ENCODE measurements at places on chromosomes 5 and 9.

- DNase-seq, result no peak
Observed at GRCh38 chr9:22237497-22238363, 208.9 kb upstream of the DMRTA1 start.

DNA sequence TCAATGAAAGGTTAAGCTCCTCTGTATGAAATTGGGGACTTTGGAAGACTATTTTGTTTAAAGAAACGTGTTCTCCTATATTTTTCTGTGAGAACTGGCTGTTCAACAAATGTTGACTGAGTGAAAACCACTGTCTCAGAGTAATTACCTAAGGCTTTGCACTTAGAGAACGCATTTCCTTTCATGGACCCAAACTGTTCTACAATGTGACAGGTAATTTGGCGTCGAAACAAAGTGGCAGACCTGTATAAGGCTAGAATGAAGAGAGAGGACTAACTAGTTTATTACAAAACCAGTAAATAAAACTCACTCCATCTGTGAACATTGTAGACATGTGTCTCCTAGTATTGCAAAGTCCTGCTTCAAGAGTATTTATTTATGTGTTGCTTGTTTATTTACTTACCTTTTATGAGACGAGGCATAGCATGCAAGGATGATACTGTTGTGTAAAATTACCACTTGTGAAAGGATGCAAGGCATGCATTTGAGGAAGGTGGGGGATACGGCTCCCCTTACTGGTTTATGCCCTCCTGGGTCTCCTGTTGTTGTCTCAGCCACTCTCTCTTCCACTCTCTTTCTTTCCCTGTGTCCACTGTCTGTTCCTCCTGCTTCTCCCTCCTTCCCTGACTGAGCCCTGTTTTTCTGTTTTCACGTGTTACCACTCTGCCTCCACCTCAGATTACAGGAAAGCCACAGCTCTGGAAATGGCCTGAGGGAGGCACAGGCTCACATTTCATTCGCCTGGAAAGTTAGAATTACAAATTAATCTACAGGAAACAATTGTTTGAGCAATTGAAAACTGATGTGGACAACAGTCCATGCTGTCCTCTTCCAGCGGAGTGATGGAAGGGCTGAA is 444.0 kb upstream of the ZNF608 start:
- no peak for DNase-seq

GRCh38 chr5:60779466-60779865 is 64.6 kb downstream of the ELOVL7 start:
- no peak for DNase-seq

- no peak for DNase-seq
Observed at GRCh38 chr9:107650995-107651394, 161.4 kb upstream of the KLF4 start.

DNA sequence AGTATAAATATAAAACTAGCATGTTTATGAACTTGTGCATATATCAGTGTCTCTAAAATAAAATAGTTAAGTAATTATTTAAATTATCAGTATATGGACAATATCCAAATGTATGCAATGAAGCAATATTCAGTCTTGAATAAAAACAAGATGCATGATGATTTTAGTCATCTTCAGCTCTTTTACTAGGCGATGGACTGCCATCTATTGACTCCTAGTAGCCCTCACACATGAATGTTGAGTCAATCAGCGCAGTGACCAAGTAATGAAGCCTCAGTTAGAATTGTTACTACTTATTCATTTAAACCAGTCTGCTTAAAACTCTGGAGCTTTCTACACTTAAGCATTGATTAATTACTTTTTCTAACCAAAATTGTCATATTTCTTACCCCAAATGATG is 92.9 kb upstream of the GRHPR start:
- DNase-seq, result peak; percentile 54

- DNase-seq, result no peak
Observed at GRCh38 chr5:125083981-125084380, 337.5 kb upstream of the ZNF608 start.

DNA sequence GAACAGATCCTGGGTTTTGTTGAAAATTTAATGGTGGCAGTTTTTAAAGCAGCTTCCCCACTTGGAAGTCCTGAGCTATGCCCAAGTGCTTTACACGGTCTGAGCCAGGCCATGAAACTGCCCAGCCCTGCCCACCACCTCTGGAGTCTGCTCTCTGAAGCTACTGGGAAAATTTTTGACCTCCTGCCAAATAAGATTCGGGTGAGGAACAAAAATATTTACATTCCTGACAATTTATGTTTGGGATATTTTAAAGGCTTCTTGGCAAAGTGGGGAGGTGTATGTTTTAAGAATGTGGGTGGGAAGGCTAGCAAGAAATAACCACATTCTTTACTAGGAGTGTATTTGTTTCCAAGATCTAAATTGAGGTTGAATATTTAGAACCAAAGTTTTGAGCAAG is 50.0 kb downstream of the HACD4 start:
- DNase-seq, result no peak

DNA sequence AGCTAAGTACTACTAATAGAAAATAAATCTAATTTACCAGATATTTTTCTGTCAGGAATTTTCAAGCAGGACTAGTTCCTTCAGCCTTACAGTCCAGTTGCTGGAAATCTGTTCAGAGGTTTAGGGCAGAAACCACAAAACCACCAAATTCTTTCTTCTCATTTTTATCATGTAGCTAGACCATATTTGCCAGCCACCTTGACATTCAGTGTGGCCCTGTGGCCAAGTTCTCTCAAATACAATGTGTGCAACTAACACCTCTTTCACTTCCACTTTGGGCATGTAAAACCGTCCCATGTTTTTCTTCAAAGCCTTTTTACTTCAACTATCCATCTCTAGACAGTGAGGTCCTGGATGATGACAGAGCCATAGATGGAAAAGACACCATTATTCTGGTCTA is 1133.2 kb upstream of the CDH18 start:
- DNase-seq, result no peak

- DNase-seq, result no peak
Observed at GRCh38 chr9:96078897-96079490, 203.5 kb downstream of the ERCC6L2 start.

DNA sequence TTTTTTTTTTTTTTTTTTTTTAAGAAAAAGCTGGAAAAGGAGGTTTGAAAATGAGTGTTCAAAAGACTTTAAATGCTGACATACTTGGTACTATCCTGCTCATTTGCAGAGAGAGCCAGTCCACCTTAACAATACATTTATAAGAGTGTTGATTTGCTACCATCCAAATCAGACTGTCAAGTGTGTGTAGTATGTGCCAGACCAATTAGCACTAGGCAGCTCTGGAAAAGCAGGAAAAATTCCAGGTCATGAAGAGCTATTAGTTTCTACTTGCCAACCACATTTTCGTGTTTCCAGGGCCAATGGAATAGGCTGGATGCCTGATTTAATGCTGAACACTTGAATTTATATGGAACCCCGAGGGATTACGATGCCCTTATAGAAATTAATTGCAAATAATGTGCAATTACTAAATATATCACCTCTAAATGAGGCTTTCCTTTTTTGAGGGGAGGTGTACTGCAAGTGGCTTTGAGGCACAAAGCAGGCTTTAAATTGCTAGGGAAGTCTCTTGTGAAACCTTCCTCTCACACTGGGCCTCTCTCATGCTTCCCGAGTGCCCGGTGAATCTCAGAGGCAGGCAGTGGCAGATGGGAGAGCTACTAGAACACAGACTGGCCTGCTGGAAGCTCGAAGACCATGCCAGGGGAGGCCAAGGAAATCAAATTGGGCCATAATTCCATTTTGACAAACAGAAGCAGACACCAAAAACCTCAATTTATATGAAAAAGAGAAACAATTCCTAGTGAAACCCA is 178.7 kb downstream of the PPP2R2B start:
- no peak for DNase-seq

DNA sequence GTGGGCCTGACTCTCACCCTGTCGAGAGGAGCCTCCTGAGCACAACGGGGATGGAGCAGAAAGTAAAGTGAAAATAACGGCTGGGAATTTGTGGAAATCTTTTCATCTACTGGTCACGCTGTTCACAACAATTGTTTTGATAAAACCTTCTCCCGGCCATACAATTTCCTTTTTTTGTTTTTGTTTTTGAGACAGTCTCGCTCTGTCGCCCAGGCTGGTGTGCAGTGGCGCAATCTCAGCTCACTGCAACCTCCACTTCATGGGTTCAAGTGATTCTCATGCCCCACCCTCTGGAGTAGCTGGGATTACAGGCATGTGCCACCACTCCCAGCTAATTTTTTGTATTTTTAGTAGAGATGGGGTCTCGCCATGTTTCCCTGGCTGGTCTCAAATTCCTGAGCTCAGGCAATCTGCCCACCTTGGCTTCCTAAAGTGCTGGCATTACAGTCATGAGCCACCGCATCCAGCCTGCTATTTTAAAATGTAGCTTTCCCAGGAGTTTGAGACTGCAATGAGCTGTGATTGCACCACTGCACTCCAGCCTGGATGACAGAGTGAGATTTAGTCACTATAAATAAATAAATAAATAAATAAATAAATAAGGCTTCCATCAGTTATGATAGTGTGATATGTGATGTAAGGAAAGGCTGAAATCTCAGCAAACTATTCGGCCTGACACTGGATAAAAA is 73.5 kb upstream of the PTGER4 start:
- DNase-seq, result no peak

GRCh38 chr9:126856326-126856877 is 4.0 kb upstream of the ZBTB34 start:
- DNase-seq, result no peak

GRCh38 chr5:1745796-1746370 is 53.8 kb downstream of the MRPL36 start:
- DNase-seq, result no peak

GRCh38 chr5:57383093-57383861 is 99.3 kb downstream of the ACTBL2 start:
- peak; percentile 76 for DNase-seq

- no peak for DNase-seq
Observed at GRCh38 chr5:117943541-117943940, 1044.8 kb downstream of the DTWD2 start.

DNA sequence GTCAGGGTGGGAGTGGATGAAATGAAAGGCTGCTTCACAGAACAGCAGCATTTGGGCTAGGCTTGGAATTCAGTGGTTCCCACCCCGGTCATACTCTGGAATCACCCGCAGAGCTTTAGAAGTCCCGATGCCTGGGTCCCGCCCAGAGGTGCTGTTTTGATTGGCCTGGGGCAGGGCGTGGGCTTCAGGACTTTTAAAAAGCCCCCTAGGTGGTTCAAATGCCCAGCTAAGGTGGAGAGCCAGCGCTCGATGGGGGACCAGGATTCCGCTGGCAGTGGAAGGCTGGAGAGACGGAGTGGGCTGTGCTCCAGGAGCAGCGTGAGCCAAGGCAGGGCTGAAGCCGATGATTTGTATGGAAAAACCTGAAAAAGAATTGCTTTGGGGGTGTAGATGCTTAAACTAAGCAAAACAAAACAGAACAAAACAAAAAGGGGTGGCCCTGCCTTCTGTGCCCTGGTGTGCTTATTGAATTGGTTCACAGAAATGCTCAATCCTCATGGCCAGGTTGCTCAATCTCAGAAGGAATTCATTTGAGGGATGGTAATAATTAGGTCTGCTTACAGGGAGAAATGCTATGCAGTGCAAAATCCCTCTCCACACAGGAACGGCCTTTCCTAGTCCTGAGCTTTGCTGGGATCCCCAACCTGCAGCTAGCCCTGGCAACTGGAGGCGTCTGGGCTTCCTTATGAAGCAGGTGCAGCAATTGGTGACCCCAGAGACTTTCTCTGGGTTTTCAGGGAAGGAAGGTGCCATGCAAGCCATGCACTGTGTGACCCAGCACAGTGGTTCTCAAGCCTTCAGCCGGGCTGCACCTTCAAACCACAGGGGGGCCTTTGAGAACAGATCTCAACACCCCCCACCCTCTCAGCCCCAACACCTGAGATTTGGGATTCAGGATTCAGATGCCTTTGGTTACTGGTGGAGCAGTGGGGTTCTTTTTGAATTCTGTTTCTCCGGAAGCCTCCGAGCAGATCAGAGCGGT is 174.0 kb upstream of the ZNF618 start:
- no peak for DNase-seq

GRCh38 chr5:32506799-32507198 is 62.3 kb upstream of the ZFR start:
- no peak for DNase-seq

GRCh38 chr5:154732212-154732611 is 23.0 kb upstream of the LARP1 start:
- DNase-seq, result no peak

DNA sequence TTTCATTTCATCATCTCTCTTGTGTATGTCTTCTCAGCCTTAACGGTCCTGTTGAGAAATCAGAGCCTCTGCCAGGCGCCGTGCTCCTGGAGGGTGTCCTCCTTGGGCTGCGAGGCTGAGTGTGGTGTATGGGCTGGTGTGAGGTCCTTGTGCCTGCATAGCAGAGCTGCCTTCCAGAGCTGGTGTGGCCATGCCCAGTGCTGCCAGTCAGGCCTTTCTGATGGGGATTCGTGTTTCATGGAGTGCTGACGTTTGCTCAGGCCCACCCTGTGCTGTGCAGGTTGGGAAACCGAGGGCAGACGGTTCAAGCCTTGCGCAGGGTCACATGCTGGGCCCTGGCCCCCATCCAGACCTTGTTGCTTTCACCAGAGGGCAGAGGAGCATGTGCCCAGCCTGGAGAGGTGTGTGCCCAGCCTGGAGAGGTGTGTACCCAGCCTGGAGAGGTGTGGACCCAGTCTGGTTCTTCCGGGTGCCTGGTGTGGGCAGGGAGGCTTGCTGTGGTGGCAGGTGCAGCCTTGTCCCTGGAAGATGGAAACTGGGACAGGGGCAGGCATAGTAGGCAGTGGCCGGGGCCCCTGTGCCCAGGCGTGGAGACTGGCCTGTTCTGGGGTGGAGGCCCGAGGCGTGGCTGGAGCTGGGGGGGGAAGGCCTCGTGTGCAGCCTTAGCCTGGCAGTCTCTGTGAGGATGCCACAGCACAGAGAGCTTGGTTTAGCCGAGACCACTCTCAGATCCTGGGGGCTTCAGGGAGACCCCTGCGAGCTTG is 84.0 kb downstream of the RXRA start:
- no peak for DNase-seq

DNA sequence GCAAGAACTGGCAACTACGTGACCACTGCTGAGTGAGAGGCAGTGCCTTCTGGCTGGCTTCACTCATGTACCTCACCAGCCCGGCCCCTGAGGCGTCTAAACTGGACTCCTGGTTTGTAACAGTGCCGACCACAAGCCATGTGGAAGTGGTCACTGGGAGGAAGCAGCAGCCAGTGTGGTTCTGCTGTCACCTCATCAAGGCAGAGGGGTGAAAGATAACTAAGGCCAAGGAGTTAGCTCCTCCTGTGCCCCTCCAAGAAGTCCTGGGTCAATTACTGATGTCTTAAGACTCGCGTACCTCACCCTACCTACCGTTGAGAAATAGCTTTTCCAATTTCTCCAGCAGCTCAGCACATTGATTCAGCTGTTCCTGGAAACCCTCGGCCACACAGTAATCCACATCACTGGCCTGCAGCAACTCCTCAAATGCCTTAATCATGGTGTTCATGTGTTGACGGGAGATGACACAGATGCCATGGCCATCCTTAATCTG is 142.9 kb downstream of the CDK5RAP2 start:
- peak; percentile 46 for DNase-seq

GRCh38 chr9:131594906-131595665 is 49.8 kb downstream of the PRRT1B start:
- DNase-seq, result no peak

- no peak for DNase-seq
Observed at GRCh38 chr5:1498623-1499416, 24.9 kb downstream of the LPCAT1 start.

- no peak for DNase-seq
Observed at GRCh38 chr5:104327801-104328200, 765.2 kb upstream of the NUDT12 start.

GRCh38 chr5:145658435-145658834 is 176.7 kb downstream of the PRELID2 start:
- DNase-seq, result no peak
